ENCODE measurements at places on chromosomes 4 and X. TPM values are rescaled to one million over a fixed set of nuclear protein-coding genes. Genes with fewer than 3 reads are reported as not detected.

- no peak for DNase-seq
Observed at GRCh38 chr4:168717847-168718246, 221.0 kb downstream of the PALLD start.

Gene ZFYVE28
- 8.4 TPM for polyA plus RNA-seq

GRCh38 chr4:139142980-139143379, 34.0 kb downstream of the ELF2 start:
- DNase-seq: no peak

Gene SSX2B
- not detected for polyA plus RNA-seq

Gene TLR10
- polyA plus RNA-seq: 0.05 TPM

GRCh38 chr4:136643416-136643815, 888.9 kb downstream of the PCDH18 start:
- no peak for DNase-seq

- DNase-seq: no peak
Observed at GRCh38 chrX:97685753-97686152, 802.0 kb downstream of the RPA4 start.

GRCh38 chrX:104284507-104284906, 29.8 kb upstream of the ESX1 start:
- no peak for DNase-seq

Gene FAM241A
- polyA plus RNA-seq: 3.9 TPM

GRCh38 chr4:41320278-41320677, 63.5 kb downstream of the UCHL1 start:
- DNase-seq: no peak

Gene NPFFR2
- 1.6 TPM for polyA plus RNA-seq

GRCh38 chr4:146335763-146336409, 121.5 kb downstream of the REELD1 start:
- no peak for DNase-seq

GRCh38 chr4:105092356-105092755, 54.3 kb upstream of the TET2 start:
- DNase-seq: no peak

DNA sequence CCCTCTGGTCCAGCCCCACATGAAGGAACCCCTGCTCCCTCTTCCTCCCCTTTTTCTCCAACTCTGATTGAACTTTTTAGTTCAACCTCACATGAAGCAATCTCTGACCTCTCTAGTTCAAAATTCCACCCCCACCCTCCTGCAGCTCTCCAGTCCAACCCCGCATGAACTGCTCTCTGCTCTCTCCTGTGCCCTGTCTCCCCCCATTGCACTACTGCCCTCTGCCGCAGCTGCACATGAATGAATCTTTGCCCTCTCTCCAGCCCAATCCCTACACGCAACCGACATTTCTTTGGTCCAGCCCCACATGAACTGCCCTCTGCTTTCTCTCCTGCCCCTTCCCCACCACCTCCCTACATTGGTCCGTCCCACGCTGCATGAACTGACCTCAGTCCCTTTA, 6.9 kb downstream of the CETN2 start:
- no peak for DNase-seq

GRCh38 chr4:72207196-72207595, 175.4 kb downstream of the NPFFR2 start:
- DNase-seq: no peak

DNA sequence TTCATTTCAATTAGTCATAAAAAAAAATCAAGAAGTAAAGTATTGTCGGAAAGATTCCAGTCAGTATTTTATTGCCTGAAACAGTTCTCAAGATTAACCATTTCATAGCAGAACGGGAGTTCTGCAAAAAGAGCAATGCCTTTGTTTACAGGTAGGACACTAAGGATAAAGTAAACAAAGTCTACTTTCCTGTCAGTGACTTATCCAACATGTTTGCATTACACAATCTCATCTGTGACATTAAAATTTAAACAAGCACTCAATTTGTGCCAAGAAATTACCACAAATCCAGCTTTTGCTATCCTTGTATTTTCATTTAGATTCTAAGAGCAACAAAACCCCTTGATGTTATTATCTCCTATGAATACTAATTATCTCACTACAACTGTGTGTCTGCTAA, 306.5 kb upstream of the LDB2 start:
- DNase-seq: no peak

- DNase-seq: no peak
Observed at GRCh38 chr4:87089368-87089767, 131.1 kb downstream of the KLHL8 start.

GRCh38 chrX:69493193-69493592, 10.9 kb upstream of the NALF2 start:
- DNase-seq: no peak

- DNase-seq: no peak
Observed at GRCh38 chr4:100075056-100075455, 115.2 kb downstream of the DDIT4L start.

GRCh38 chr4:822361-823175, 3.4 kb downstream of the CPLX1 start:
- no peak for DNase-seq

GRCh38 chr4:118390121-118390520, 37.3 kb upstream of the PRSS12 start:
- DNase-seq: no peak

GRCh38 chr4:141026900-141027299, 106.4 kb downstream of the RNF150 start:
- no peak for DNase-seq

Gene CXCL3
- 0.95 TPM for polyA plus RNA-seq

GRCh38 chr4:183485411-183486160, 19.3 kb upstream of the ING2 start:
- DNase-seq: no peak

DNA sequence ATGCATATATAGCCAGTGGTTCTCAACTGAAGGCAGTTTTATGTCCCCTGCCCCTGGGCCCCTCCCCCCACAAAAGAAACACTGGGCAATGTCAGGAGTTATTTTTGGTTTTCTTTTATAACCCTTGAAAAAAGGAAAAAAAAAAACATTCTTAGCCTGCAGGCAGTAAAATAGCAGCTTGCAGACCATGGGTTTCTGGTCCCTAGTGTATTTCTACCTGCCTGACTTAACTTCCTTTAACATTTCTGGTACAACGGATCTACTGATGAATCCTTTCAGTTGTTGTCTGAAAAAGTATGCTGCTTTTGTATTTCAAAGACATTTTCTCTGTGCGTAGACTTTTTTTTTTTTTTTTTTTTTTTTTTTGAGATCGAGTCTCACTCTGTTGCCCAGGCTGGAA, 11.1 kb upstream of the FAM200B start:
- no peak for DNase-seq

Gene NSUN7
- polyA plus RNA-seq: 1.2 TPM

GRCh38 chr4:139921429-139922184, 232.4 kb downstream of the MAML3 start:
- no peak for DNase-seq

Gene ACOX3
- 17.4 TPM for polyA plus RNA-seq

Gene NAP1L2
- 6.4 TPM for polyA plus RNA-seq

- no peak for DNase-seq
Observed at GRCh38 chr4:80841587-80842281, 188.8 kb upstream of the BMP3 start.

DNA sequence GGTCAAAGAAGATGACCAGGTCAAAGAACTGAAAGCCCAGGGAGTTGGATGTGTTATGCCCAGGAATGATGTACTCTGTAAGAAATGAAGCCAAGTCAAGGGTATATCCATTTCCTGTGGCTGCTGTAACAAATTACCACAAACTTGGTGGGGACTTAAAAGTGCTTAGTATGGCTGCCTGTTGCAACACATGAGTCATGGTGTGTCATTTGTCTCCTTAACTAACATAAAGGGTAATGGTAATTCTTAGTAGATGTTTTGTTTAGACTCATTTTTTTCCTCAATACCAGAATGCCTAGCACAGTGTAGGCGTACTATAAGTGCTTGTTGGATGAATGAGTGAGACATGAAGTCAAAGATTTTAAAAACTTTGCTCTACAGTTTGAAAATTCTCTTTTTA, 45.7 kb downstream of the SYTL5 start:
- DNase-seq: no peak

GRCh38 chr4:76380561-76380960, 40.4 kb downstream of the CCDC158 start:
- DNase-seq: no peak

- no peak for DNase-seq
Observed at GRCh38 chrX:71846429-71846828, 64.2 kb upstream of the NHSL2 start.

All from urinary bladder (tissue), 4 donors.